Activated naive CD4-positive, alpha-beta T cell treated with anti-CD3 and anti-CD28 coated beads, Interleukin-2, amount 10 ng/mL, durations not matched to agents 7 days and 5 days (primary cell): ENCODE measurements at places on chromosomes 5 and 9.

- no peak for DNase-seq
These were observed 54.0 kb upstream of the ALDH1B1 start for GRCh38 chr9:38338342-38339018.

DNA sequence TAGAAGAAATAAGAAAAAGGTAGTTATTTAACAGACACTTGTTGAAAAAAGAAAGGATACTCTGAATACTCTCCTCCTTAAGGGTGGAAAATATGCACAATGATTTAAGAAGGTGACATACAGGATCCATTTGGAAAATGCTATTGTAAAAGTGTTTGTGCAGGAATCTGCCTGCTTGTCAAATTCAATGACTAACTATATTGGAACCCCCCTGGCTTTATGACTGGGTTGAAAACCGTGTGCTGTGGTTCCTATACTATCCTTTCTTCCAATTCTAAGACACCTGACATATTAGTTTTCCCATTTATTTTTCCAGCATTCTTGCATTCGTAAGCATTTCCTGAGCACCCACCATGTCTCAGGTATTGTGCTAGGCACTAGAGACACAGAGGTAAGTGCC, 220.0 kb downstream of the GLIS3 start:
- no peak for DNase-seq

GRCh38 chr9:38414040-38414723, 10.1 kb downstream of the IGFBPL1 start:
- DNase-seq: no peak

- DNase-seq: peak; percentile 85
These were observed 6.3 kb upstream of the MXD3 start for GRCh38 chr5:177317959-177318377.

DNA sequence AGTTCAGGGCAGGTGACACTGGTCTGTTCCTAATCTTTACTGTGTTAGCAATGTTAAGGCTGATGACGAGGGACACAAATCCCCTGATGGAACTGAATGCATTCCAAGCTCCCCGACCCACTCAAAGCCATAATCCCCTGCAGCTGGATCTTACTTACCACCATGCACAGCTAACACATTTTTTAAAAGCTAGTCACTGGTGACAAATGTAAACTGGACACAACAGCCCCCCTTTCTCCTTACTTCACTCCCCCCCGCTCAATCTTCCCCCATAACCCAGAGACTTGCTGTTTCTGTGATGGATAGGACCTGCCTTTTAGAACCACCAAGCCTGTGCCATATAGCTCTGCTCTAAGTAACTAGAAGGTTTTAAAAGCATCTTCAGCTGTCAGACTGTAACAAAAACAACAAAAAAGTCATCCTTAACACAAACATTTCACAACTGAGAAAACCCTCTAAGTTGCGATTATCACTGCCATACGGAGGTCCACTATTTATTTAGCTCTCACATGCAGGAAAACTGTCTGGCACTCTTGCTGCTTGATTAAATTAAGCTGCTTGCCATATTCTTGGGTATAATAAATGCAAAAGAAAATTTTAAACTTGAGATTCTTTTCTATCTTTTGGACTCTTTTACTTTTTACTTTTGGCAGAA, 44.4 kb downstream of the BNC2 start:
- no peak for DNase-seq

GRCh38 chr9:96321515-96321914, 19.5 kb upstream of the HSD17B3 start:
- DNase-seq: no peak

GRCh38 chr9:33785914-33786313, 9.4 kb upstream of the PRSS3 start:
- DNase-seq: no peak

- no peak for DNase-seq
These were observed 18.9 kb upstream of the NPR3 start for GRCh38 chr5:32692036-32692746.

GRCh38 chr5:154313360-154314017, 123.0 kb downstream of the GALNT10 start:
- no peak for DNase-seq

DNA sequence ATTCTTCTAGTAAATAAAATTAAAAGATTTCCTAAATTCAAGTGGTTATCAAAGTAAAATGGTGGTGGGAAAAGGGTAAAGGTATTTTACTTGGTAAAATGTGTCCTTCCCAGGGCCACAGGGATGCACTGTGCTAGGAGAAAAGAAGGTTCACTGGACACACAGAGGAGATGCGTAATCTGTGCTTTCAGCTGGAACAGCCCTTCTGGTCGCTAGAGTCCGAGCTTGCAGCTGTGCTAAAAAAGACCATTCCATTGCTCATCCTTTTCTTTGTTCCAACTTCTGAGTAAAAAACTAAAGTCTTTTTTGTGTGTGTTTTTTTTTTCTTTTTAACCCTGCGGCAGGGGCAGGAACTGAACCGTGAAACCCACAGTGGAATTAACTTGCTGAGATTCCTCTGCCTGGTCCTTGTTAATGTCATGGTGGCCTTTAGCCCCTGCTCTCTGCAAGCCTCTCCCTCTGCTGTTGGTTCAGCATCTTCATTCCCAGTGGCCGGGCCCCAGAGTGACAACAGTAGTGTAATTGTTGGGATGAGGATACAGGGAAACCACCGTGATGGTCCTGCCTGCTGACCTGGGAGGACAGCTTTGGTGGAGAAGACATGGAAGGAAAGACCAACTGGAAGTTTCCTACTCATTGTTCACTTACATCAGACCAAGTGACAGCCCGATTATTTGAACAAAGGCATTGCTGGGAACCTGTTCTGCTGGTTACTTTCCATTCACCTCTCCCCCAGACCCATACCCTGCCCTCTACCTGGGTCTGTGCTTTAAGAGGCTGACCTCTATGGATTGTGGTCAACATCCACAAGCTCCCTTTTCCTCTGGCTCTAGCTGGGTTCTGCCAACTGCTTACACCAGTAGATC, 31.9 kb upstream of the FSTL4 start:
- no peak for DNase-seq

DNA sequence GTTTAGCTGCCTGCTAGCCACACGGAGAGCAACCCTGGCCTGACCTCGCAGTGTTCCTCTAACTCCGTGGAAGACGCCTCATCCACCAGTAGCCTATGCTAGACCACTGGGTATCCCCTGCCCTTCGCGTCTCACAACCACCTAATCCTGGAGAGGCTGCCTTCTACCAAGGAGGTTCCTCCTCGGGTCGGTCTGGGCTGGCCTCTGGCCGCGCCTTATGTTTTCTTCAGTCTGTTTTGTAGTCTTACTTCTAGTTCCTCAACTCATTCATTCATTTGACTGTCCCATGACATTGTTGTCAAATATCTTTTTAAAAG, 1.6 kb upstream of the TPM2 start:
- no peak for DNase-seq

GRCh38 chr5:126520593-126520953, 74.4 kb downstream of the ALDH7A1 start:
- no peak for DNase-seq

GRCh38 chr9:18689921-18690320, 216.0 kb downstream of the ADAMTSL1 start:
- DNase-seq: no peak

GRCh38 chr5:55916986-55917385, 65.8 kb downstream of the IL31RA start:
- DNase-seq: no peak

- DNase-seq: no peak
These were observed 416.1 kb downstream of the TMEM38B start for GRCh38 chr9:106110483-106110882.

GRCh38 chr5:72815580-72816283, 729 bp upstream of the TNPO1 start:
- no peak for DNase-seq

GRCh38 chr9:97525451-97525850, 24.0 kb downstream of the TMOD1 start:
- no peak for DNase-seq

DNA sequence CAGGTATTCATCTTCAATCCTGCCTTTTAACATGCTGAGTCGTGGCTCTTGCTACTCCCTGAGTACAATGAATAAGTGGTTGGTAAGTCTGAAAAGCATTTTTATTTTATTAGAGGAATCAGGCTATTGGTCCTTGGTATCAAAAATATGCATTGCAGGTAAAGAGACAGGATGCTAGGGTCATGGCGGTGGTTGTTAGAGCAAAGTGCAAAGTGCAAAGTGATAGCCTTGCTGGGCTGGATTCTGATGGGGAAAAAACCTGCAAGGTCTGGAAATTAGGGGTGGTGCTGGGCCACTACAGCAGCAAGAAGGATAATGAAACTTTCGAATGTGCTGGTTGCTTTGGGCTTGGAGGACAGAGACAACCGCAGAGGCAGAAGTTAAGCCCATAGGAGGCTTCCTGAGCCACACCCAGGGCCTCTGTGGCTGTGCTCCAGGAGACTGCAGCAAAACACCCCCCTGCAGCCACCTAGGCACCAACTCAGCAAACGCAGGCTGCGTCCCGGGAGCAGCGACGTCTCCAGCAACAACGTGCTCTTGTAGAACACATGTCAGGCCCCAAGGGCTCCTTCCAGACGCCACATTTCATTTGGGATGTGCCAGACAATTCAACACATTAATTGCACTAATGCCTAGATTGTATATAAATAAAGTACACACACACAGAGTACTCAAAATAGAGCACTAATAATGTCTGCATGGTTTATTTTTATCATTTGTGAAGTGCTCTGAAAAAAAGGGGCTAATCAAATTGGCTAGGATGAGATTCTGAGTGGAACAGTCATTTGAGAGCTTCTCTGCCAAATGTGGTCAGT, 149.8 kb upstream of the RAPGEF1 start:
- no peak for DNase-seq

GRCh38 chr9:31030741-31031202, 1353.7 kb upstream of the ACO1 start:
- DNase-seq: no peak

DNA sequence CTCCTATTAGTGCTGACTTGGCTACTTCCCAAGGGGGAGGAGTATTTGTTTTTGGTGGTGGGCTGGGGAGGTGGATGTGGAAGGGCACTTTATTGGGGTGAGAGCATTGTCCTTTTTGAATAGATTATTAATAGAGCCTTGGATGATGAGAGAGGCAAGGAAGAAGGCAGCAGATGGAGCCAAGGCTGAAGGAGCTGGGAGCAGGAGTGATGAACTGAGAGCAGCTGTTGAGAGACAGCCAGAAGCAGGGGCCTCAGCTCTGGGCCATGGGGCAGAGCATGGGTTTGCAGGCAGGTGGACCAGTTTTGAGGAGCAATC, 29.6 kb downstream of the RGS3 start:
- DNase-seq: no peak

- DNase-seq: no peak
These were observed 6.8 kb downstream of the TENT4A start for GRCh38 chr5:6719896-6720560.

DNA sequence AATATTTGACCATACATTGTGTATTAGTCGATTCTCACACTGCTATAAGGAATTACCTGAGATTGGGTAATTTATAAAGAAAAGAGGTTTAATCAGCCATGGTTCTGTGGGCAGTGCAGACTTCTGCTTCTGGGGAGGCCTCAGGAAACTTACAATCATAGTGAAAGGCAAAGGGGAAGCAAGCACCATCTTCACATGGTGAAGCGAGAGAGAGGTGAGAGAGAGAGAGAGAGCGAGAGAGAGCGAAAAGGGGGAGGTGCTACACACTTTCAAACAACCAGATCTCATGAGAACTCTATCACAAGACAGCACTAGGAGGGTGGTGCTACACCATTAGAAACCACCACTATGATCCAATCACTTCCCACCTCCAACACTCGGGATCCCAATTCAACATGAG, 4.1 kb upstream of the GRAMD2B start:
- no peak for DNase-seq
